ENCODE measurements at places on chromosomes 12 and 14.
A peak's percentile ranks its signal among the peaks of the same experiment; 100 is the strongest.

GRCh38 chr14:67360470-67361206 is 510 bp downstream of the EIF2S1 start:
- no peak for DNase-seq

DNA sequence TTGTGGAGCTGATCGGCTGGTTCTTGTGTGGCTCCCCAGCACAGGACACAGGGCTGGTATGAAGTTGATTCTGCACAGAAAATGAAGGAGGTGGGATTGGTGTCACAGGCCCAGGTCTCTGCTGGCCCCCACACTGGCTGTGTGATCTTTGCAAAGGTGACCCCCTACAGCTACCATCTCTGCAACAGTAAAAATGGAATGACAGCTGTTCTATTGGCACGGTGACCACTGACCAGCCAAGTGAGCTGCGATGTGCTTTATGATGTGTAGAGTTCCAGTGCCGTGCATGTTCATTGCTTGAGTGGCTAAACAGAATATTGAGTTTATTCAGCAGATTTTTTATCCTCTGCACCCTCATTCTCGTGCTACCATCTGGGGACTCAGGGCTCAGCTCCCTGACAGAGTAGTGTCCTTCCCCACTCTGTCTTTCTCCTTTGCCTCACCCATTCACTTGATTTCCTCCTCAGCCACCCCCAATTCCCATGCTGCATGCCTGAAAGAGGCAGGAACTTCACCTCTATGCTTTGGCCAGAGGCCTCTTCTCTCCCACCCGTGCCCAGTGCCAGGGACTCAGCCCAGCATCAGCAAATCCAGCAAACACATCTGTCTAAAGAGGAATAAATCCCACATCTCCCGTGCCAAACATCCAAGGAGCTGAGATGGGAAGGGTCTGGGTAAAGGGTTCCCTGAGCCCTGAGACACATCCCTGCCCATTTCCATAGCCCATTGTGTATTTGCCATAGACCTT is 21.2 kb downstream of the C14orf132 start:
- DNase-seq, result no peak

DNA sequence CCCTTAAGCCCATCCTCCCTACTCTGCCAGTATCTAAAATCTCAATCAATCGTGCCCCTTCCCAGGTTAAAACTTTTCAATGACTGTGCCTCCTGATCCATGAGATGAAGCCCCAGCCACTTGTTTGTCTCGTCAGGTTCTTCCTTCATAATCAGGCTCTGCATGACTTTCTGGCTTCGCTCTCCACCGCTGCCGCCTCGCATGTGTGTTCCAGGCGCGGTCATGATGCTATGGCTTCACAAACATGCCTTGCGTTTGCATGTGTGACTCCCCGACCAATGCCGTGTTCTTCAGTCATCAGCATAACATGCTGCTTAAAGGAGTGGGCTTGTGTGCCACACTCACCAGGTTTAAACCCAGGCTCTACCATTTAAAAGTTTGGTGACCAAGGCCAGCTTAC is 5.0 kb upstream of the C1RL start:
- no peak for DNase-seq

DNA sequence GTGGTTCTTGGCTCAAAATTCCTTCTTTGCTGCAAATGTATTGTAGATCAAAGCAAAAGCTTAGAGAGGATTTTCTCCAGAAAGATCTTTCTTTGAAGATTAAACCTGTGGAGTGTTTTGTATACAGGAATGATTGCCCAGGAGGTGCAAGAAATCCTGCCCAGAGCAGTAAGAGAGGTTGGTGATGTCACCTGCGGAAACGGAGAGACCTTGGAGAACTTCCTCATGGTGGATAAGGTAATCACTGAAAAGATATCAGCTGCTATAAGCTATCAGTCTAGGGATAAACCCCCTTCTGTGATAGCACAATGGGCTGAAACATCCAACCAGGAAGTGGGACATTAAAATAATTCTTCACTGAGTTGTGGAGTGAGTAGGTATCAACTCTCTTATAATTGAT is 85.7 kb downstream of the MYRFL start:
- peak; percentile 12 for DNase-seq

DNA sequence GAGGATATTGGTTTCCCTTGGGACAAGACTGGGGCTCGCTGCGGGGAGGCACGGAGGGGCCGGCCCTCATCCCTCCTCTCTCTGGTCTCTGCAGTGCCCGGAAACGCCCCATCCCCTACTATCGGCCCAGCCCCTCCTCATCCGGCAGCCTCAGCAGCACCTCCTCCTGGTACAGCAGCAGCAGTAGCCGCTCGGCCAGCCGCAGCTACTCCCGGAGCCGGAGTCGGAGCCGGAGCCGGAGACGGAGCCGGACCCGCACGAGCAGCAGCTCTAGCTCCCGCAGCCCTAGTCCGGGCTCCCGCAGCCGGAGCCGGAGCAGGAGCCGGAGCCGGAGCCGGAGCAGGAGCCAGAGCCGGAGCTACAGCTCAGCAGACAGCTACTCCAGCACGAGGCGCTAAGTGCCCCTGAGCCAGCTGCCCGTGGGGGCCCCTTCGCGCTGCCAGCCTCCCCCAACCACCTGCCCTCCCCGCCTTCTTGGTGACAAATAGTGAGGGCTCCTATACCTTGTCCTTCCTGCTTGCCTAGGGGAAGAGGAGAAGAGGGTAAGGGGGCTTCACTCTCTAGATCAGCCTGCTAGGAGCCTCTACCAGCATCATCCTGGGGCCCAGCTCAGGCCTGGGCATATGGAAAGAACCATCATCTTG is 22.2 kb upstream of the HSPB8 start:
- no peak for DNase-seq

DNA sequence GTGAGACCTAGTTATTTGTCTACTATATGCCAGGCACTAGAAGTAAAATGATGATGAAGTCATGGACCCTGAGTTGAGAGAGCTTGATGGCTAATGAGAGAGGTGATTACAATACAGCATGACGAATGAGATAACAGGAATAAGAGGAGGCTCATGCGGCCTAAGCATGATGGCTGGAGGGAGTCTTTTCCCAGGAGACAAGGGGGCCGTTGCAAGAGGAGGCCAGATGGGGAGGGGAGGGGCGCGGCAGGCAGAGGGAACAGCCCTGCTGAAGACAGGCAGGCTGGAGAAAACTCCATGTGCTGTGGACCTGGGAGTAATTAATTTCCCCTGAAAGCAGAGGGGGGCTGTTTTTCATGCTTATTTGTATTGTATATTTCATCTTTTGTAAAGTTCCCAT is 144.7 kb upstream of the RFLNA start:
- DNase-seq, result no peak

- DNase-seq, result no peak
These were observed 191.6 kb downstream of the DUSP6 start for GRCh38 chr12:89160716-89161123.

DNA sequence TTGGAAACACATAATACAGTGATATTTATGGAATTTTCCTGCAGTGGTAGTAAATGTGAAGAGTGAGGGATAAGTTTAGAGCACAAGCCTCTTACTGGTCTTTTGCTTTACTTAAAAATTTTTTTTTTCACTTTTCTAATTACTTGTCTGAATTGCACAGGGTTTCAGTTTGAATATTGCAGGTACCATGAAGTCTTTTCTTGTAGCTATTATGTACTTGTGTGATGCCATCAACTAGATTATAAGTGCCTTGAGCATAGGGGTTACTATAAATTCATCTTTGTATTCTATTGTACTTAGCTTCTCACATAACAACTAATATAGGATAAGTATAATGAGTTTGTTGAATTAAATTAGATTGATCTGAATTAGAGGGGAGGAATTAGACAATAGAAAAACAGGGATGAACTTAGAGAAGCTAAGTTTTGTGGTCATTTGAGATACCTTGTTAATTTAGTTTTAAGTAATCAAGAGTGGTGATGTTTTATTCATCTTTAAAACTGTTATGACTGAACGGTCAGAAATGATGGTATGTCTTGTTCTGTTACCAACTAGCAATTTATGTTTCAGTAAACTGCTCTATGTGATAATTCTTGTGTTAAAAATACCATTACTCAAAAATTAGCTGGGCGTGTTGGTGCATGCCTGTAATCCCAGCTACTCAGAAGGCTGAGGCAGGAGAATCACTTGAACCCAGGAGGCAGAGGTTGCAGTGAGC is 42.1 kb downstream of the CCDC91 start:
- DNase-seq, result no peak

GRCh38 chr12:42716491-42716891 is 126.9 kb upstream of the PRICKLE1 start:
- DNase-seq, result no peak

- peak; percentile 15 for DNase-seq
These were observed 425.8 kb upstream of the ATXN7L3B start for GRCh38 chr12:74111688-74112360.

DNA sequence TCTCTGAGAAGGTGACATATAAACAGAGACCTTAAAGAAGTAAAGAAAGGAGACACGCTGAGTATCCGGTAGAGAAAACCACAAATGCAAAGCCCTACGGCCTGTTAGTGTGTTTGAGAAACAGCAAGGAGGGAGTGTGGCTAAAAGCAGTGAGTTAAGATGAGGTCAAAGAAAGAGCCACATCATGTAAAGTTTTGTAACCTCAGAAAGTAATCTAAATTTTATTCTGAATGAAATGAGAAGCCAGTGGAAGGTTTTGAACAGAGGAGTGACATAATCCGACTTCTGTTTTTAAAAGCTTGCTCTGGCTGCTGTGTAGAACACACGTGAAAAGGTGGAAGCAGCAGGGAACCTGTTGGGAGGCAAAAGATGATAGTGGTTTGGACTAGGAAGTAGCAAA is 32.6 kb downstream of the PPP2R5E start:
- DNase-seq, result no peak

DNA sequence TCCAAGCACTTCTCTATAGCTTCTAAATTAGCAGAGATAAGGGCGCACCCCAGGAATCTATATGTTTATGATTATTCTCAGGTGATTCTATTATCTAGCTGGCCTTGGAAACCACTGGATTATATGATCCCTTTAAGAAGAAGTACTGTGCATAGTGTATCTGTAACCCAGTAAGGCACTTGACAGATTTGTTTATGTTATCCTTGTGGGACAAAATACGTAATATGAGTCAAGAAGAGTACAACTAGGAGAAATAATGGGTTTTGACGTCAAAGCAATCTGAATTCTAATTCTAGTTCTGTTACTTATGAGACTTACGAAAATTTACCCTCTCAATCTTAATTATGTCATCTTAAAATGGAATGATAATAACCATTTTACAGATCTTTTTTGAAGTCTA is 259.6 kb upstream of the NAV3 start:
- no peak for DNase-seq

GRCh38 chr14:19878029-19878642 is 3.2 kb downstream of the OR4K2 start:
- peak; percentile 4 for DNase-seq

DNA sequence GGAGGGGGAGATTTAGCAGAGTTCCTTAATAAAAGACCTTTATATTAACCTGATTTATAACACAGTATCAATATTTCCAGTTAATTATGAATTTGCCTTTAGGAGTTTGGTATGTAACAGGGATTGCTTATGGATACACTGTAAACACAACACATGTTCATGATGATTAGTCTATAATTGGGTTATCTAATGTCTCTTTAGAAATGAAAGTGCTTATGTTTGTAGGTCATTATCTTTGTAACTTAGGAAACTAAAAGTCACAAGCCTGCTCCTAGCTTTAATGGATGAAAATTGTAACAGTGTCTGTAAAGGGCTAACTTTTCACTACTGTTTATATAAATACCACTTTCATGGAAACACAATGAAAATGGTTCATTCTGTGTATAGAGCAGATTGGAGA is 9.4 kb downstream of the PDE3A start:
- no peak for DNase-seq

- no peak for DNase-seq
These were observed 507.1 kb downstream of the DIO2 start for GRCh38 chr14:79704041-79704807.

GRCh38 chr14:24243336-24243836 is 963 bp upstream of the TINF2 start:
- DNase-seq, result peak; percentile 49

Measured in NCI-H146 (cell line).